Stimulated activated CD4-positive, alpha-beta T cell treated with anti-CD3 and anti-CD28 coated beads, TNF-alpha, amount 100 ng/mL, for 1 hour (primary cell): ENCODE measurements at places on chromosomes 1 and 21.

GRCh38 chr21:28592205-28592865, 400.3 kb downstream of the LTN1 start:
- no peak for DNase-seq

DNA sequence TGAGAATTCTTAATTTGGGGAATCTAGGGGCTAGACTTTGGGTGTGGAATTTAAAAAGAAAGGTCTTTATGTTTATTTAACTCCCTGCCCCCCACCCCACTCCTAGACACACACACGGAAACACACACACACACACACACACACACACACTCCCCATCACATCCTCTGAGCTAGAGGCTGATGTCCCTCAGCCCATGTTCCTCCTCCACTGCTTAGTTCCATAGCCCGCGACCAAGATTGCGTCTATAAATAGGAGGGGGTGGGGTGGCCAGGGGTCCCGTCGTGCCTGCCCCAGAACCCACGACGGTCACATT, 655 bp upstream of the KIRREL1 start:
- DNase-seq, result no peak

DNA sequence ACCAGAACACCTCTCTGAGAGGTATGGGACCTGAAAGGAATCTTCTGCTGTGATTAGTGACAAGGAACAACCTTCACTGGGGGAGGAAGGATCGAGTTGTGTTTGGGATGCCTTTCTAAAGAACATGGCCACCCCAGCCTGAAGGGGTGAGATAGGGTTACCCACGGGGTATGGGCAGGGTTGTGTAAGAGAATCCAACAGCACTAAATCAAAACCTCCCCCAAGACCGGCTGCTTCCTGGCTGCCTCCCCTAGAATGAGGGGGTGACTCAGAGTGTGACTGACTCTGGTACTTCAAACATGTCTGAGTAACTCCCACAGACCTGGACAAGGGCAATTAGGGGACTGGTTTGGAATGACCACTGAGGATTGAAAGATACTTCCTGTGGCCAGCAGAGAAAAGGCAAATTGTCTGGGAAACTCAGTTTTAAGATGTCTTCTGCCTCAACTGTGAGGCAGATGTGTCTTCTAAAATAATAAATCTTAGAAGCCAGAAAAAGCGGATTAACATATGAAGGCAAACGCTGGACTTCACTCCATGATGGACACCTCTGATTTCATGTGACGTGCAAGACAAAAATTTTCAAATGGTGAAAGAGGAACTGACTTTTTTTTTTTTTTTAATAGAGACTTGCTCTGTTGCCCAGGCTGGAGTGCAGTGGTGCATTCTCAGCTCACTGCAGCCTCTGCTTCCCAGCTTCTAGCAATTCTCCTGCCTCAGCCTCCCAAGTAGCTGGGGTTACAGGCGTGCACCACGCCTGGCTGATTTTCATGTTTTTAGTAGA, 6.7 kb upstream of the PTPN14 start:
- no peak for DNase-seq

- DNase-seq, result peak; percentile 3
These were observed 1.1 kb downstream of the RALGPS2 start for GRCh38 chr1:178726087-178726517.

DNA sequence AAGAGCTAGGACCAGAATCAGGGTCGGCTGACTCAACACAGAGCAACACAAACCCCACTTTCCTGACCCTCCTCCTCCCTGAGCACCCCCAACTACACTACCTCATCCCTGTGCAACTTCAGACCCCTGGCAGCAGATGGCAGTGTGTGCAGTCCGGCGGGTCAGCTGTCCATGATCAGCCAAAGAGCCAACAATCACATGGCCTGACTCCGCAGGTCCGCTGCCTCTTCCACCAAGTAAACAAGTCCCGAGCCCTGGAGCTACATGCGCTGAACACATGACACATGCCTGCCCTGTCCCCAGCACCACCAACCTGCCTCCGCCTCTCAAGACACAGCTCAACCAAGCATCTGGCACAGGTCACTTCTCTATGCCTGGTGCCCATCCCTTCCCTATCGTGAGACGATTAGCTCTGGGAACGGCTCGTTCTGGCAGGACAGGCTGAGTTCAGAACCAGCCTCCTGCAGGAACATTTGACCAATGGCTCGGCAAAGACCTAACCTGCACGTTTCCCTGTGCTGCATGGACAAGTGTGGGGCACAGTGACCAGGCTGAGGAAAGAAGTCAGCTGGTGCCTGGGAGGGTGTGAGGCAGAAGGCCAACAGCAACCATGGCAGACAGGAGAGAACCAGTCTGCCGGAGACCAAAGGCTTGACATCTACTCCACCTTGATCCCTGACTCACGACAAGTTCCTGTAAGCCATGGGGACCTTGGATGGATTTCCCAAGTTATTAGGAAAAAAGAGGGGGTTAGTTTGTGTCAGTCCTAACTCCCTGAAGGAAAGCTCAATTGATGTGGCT, 60.3 kb downstream of the CD46 start:
- DNase-seq, result no peak

DNA sequence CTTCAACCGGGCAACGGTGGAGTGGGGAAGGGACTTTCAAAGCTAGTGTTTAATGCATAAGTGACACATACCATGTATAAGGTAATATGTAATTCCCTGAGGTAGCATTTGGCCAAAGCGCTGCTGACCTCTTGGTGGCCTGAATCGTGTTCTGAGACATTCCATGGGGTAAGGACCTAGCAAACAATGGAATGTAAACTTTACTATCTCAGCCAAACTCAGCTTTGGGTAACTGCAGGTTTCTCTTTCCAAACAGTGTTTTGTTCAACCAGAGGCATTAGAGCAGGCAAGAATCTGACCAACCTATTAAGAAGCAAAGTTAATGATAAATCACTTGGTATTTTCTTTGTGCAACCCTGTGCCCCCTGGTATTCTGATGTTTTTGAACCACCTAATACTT, 22.0 kb downstream of the TGFB2 start:
- DNase-seq, result no peak

- no peak for DNase-seq
These were observed 1.2 kb upstream of the LIN9 start for GRCh38 chr1:226310245-226310540.

DNA sequence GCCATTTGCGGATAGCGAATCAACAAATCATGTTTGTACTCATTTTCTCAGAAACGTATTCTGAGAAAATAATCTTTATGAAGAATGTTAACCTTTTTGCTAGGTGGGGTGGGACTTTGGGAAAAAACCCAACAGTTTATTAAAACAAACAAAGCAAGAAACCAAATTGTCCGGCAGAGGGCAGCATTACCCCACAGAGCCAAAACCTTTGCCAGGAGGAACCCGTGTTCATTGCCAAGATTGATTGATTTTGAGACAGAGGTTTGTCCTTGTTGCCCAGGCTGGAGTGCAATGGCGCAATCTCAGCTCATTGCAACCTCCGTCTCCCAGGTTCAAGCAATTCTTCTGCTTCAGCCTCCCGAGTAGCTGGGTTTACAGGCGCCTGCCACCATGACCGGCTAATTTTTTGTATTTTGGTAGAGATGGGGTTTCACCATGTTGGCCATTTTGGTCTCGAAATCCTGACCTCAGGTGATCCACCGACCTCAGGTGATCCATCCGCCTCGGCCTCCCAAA, 70.8 kb upstream of the RHOU start:
- DNase-seq, result peak; percentile 58

GRCh38 chr1:155933591-155934096, 569 bp downstream of the KHDC4 start:
- no peak for DNase-seq

DNA sequence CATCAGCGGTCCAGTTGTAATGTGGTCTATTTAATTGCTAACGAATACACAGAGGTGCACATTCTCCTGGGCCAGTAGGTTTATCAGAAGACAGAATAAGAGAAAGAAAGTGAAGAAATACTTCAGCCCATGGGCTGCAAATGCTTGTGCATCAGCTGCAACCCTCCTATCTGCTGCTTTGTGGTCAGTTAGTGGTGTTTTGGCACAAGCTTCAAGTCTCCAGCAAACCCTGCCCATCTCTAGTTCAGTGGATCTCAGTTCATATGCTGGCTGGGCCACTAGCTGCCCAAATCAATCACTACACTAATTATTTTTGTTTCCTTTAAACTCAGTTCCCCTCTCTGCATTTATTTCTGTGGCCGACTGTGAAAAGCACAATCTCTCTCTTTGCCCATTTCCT, 124.2 kb downstream of the KCNJ6 start:
- DNase-seq, result no peak

- no peak for DNase-seq
These were observed 31.9 kb downstream of the MATN1 start for GRCh38 chr1:30691480-30691879.

DNA sequence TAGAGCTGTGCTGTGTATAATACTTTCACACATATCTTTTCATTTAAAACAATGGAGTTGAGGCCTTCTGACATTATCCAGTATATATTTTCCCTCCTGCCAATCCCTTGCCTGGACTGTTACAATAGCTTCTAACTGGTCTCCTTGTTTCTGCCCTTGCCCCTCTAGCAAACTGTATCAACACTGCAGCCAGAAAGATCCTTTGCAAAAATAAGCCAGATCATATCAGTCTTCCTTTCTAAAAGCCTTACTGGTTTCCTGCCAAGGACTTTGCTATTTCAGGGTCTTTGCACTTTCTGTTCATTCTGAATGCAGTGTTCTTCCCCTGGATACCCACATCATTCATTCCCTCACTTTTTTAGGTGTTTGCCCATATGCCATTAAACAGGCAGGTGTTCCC, 370.1 kb downstream of the PTBP2 start:
- DNase-seq, result no peak

DNA sequence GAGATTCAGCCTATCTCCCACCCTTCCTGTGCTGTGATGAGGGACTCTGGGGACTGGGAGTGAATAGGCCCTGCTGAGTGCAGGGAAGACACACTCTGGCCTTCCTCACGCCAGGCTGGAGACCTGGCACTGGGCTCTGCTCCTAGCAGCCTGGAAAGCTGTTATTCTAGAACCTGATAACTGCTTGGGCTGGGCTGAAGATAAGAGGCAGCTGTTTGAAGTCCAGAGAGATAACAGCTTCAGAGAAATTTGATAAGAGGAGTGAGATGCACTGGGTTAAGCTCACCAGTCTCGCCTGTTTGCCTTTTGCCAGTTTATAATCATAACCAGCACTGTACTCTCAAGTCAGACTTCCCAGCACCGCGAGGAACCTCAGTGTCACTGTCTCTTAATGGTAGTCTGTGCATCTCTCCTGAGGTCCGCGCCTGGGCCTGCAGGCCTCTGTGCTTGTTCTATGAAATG, 46.6 kb upstream of the GPR37L1 start:
- DNase-seq, result no peak

- no peak for DNase-seq
These were observed 88.1 kb upstream of the WARS2 start for GRCh38 chr1:119228335-119229080.

DNA sequence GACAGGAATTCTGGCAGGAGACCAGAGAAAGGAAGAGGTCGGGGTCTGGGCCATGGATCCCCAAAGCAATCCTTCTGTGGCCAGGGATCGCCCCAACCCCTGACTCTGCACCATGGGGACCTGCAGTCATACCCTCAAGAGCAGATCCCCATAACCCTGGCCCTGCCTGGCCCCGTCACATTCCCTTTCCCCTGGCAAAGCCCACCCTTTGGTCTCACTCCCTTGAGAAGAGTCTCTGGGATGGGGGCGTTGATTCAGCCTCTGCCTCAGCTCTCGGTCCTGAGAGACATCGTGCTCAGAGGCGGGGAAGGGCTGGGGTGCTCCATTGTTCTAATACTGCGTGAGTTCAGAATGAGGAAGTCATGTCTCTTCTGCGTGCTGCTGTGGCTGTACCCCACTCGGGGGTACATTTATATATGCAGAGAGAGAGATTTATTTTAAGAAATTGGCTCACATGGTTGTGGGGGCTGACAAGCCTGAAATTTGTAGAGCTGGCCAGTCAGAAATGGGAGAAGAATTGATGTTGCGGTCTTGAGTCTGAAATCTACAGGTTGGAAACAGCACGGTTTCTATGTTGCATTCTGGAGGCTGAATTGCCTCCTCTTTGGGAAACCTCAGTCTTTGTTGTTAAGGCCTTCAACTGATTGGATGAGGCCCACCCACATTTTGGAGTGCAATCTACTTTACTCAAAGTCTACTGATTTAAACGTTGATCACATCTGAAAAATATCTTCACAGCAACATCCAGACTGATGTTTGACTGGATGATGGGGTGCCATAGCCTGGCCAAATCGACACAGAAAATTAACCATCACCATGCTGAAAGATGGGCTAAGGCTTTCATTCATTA, 4.2 kb upstream of the PADI2 start:
- DNase-seq, result no peak
